Ovary (tissue), 10 donors: ENCODE measurements at places on chromosomes 6 and 20. TPM values are rescaled to one million over a fixed set of nuclear protein-coding genes. Genes with fewer than 3 reads are reported as not detected.

Gene GPX5
- polyA plus RNA-seq = not detected

Gene PRPH2
- 2.8 TPM for polyA plus RNA-seq

Gene SFT2D1
- polyA plus RNA-seq = 46.1 TPM

Gene ABHD16B
- not detected for polyA plus RNA-seq

Gene THBS2
- polyA plus RNA-seq = 26.5 TPM

Gene ZSCAN12
- 5.4 TPM for polyA plus RNA-seq

- DNase-seq = no peak
Measured at GRCh38 chr6:88662653-88663174, 300.7 kb downstream of the RNGTT start.

DNA sequence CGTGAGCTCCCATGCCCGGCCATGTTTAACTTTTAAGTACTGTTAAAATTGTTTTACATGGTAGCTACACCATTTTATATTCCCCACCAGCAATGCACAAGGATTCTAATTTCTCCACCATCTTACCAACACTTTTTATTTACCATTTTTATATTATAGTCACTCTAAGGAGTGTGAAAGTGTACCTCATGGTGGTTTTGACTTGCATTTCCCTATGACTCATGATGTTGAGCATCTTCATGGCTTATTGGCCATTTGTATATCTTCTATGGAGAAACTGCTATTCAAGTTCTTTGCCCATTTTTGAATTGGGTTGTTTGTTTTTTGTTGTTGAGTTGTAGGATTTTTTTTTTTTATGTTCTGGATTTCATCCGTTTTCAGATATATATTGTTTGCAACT lies 15.6 kb upstream of the BPHL start:
- no peak for DNase-seq

GRCh38 chr6:16883414-16883813 lies 122.2 kb upstream of the ATXN1 start:
- no peak for DNase-seq

DNA sequence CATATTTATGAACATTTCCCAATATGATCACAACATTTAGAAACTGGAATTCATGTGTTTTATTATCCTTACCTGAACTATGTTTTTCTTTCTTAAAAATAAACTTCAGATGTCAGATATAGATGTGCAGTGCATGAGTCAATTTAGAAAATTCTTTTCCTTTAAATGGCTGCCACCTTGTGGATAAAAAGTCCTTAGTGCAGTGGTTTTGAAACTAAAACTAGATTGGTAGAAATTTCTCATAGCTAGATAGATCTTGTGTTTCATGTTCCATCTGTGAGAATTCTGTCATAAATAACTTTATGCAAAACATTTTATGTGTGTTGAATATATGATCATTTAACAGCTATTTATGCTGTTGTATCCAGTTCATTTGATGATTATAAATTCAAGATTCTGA lies 134.9 kb downstream of the KLHL32 start:
- no peak for DNase-seq

GRCh38 chr6:45698046-45698445 lies 317.6 kb downstream of the CLIC5 start:
- no peak for DNase-seq

GRCh38 chr20:45347297-45347935 lies 808 bp downstream of the SDC4 start:
- no peak for DNase-seq

GRCh38 chr6:31037682-31038081 lies 27.4 kb downstream of the MUC22 start:
- DNase-seq = no peak

- no peak for DNase-seq
Measured at GRCh38 chr6:167952512-167952859, 45.0 kb upstream of the KIF25 start.

GRCh38 chr6:121584586-121585369 lies 149.3 kb downstream of the GJA1 start:
- DNase-seq = no peak

DNA sequence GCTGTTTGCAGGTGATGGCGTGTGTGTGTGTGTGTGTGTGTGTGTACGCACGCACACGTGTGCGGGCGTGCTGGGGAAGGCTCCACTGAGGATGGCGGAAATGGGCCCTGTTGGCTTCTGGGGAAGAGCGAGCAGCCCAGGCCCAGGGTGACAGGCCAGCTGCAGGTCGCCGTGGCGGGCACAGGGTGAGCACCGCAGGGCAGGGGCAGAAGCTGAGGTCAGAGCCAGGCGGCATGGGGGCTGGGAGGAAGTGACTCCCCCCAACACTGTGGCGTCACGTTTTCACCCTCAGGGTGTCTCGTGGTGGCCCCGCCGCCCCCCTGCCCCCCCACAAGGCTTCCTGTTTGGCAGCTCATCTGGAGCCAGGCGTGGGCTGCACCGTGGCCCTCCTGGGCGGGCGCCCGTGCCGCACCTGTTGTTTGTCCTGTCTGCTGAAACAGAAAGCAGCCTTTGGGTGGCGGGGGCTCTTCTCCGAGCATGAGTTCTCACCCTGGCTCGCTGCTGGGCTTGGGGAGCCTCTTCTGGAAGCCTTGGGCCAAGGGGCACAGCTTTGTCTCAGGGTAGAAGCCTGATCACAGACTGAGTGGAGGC lies 7.1 kb downstream of the RBM38 start:
- DNase-seq = peak; percentile 85
